ENCODE measurements at places on chromosomes 6 and 20. TPM values are rescaled to one million over a fixed set of nuclear protein-coding genes. Genes with fewer than 3 reads are reported as not detected.

Gene TPD52L2
- polyA plus RNA-seq: 137 TPM

Gene RIMS4
- polyA plus RNA-seq: not detected

Gene TSPO2
- not detected for polyA plus RNA-seq

Gene NEURL2
- 1.9 TPM for polyA plus RNA-seq

Gene MRPS10
- 31.4 TPM for polyA plus RNA-seq

Gene WFDC2
- polyA plus RNA-seq: not detected

Gene PRL
- not detected for polyA plus RNA-seq

Gene VNN1
- 7.9 TPM for polyA plus RNA-seq

Gene PSMG4
- 38.5 TPM for polyA plus RNA-seq

Gene PEX3
- polyA plus RNA-seq: 5.2 TPM

Gene MARCKS
- polyA plus RNA-seq: 12.1 TPM

Gene TRIM10
- not detected for polyA plus RNA-seq

Gene HLA-DRB5
- polyA plus RNA-seq: 1,407 TPM

Gene MKKS
- polyA plus RNA-seq: 4.8 TPM

Gene GFRA4
- polyA plus RNA-seq: not detected

Gene MUC22
- not detected for polyA plus RNA-seq

Gene TDP2
- polyA plus RNA-seq: 21.8 TPM

Gene NNAT
- not detected for polyA plus RNA-seq

Gene ECT2L
- polyA plus RNA-seq: not detected

Gene PRDM1
- 1.8 TPM for polyA plus RNA-seq

Gene POM121L2
- not detected for polyA plus RNA-seq

Gene TGM2
- polyA plus RNA-seq: 0.47 TPM

Gene ANKRD66
- not detected for polyA plus RNA-seq

Gene AGER
- polyA plus RNA-seq: not detected

Gene C6orf132
- 0.03 TPM for polyA plus RNA-seq

Gene RPL10A
- polyA plus RNA-seq: 1,242 TPM

Gene TUBE1
- 1.5 TPM for polyA plus RNA-seq

Gene HLA-DRA
- 4,943 TPM for polyA plus RNA-seq

Gene PRR3
- polyA plus RNA-seq: 6.1 TPM

Gene TPMT
- polyA plus RNA-seq: 5.1 TPM

Gene B3GALT4
- polyA plus RNA-seq: 28.5 TPM

Gene INSM1
- not detected for polyA plus RNA-seq

Gene DNAAF9
- polyA plus RNA-seq: 1.2 TPM

Gene PACRG
- polyA plus RNA-seq: not detected
